NCI-H2029 treated with DMSO at 0.1 percent for 48 hours (cell line): ENCODE measurements at places on chromosomes 7 and 10.

- DNase-seq: no peak
Observed at GRCh38 chr7:148773334-148773733, 74.6 kb downstream of the CUL1 start.

GRCh38 chr7:133051066-133051465 lies 30.8 kb downstream of the CHCHD3 start:
- DNase-seq: no peak

GRCh38 chr7:44967571-44968446 lies 11.0 kb downstream of the MYO1G start:
- no peak for DNase-seq

GRCh38 chr10:78166261-78166660 lies 132.6 kb downstream of the RPS24 start:
- DNase-seq: no peak

DNA sequence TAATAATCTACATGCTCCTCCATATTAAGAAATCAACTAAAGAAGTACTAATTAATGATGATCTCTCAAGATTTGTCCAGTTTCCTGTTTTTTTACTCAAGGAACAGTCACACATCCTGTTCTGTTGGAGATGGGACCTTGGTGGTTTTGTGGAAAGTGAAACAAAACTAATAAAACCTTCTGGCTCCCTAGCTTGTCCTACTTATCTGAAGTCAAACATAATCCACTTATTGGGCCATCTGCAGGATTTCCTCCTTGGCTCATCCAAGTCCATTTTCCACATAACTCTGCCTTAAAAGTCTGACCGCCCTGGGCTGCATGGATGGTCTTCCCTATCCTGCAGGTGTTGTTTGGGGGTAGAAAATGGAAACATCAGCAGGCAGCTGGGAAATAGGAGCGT lies 39.4 kb upstream of the TARP start:
- DNase-seq: no peak

DNA sequence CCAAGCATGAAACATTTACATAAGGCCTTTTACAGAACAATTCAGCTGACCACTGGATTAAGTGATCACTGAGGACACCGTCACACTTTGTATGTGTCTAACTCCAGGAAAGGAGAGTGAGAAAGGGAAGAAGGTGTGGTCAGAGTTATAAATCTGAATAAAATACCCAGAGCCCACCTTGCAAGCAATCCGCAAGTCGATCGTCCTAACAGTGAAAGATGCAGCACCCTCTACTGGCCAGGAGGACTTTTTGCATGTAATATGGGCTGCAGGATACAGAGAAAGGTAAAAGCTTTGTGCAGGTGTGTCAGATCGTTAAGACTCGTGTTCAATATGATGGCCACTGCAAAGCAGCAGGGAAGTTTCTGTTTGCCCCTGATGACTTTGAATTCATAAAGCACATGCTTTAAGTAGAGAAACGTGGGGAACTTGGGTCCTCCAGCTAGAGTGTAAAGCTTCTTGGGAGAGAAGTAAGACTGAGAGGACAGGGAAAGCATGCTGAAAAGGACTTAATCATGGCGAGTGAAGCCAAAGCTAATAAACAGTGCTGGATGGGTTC lies 68.5 kb upstream of the BMPER start:
- no peak for DNase-seq
